ENCODE measurements at places on chromosomes 2 and 18. TPM values are rescaled to one million over a fixed set of nuclear protein-coding genes. Genes with fewer than 3 reads are reported as not detected.

DNA sequence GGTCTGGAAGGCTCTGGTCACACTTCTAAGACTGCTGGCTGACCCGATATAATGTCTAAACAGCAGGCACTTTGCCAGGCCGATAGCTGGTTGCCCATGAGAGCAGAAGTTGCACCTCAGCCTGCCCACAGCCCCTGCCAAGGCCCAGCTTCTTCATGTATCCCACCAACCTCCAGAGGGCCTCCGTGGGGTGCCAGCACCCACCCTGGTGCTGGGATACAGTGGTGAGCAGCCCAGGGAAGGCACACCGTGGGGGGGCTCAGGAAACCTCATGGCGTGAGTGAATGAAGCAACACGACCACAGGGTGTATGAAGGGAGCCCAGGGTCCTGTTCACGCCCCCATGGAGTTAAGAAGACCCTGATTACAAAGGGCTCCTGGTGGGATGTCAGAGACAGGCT, 16.2 kb upstream of the GLI2 start:
- DNase-seq = no peak

DNA sequence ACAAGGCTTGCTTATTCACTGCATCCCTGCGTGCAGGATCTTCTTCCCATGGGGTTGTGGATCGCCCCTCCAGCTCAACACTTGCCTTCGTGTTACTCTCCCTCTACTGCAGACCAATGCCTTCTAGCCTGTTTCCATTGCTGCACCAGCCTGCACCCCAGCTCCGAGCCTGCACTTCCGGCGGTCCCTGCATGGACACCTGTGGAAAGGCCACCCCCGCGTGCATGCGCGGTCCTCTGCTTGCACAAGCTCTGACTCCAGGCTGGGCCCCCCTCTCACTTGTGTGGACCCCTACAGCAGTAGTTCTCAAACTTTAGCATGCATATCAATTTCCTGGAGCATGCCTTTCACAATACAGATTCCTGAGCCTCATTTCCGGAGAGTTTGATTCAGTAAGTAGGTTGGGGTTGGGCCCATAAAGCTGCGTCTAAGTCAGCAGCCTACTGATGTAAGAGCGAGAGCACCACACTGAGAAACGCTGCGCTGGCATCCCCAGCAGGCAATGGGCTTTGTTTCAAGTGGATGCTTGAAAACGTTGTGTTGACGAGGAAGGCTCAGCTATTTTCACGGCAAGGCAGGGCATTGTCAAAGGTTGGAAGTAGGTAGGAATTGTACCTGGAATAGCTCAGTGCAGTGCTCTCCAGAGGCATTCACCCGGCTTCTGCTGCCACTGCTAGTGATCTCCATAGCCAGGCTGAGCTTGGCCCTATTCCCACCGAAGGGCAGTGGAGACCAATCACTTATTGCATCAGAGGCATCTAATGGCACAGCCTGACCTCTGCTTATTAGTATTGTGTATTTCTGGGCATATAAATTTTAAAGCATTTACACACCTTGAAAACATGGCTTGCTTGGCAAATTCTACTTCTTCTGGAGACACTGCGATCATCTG, 32.6 kb downstream of the CREG2 start:
- DNase-seq = no peak

GRCh38 chr18:62522178-62522503, 684 bp upstream of the ZCCHC2 start:
- no peak for DNase-seq

- no peak for DNase-seq
Measured at GRCh38 chr2:37615804-37616676, 55.4 kb downstream of the CDC42EP3 start.

NAT8 gene
- not detected for total RNA-seq

ENOSF1 gene
- total RNA-seq = 140 TPM

THSD7B gene
- total RNA-seq = 2.7 TPM

GRHL1 gene
- 4.7 TPM for total RNA-seq

MAPRE2 gene
- 247 TPM for total RNA-seq

All from dorsolateral prefrontal cortex (tissue), 122 donors.